Activated CD4-positive, alpha-beta T cell treated with anti-CD3 and anti-CD28 coated beads for 24 hours (primary cell): ENCODE measurements at places on chromosomes 1 and 21.

GRCh38 chr1:198175423-198176170, 18.8 kb downstream of the NEK7 start:
- DNase-seq = no peak

DNA sequence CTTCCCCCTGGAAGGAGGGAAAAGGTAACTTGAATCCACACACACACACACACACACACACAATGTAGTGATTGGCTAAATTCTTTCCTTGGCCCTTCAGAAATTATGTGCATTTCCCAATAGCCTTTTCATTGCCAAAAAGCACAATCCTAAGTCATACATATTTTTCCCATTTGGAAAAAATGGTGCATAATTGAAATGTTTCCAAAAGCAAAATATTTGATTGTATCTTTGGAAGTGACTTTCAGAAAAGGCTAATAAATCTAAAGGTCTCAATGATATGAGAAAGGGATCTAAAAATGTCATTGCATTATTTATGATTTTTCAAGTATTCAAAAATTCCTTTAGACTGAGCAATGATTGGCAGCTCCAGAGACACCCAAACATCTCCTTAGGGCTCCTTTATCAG, 43.5 kb upstream of the NEK7 start:
- DNase-seq = no peak

DNA sequence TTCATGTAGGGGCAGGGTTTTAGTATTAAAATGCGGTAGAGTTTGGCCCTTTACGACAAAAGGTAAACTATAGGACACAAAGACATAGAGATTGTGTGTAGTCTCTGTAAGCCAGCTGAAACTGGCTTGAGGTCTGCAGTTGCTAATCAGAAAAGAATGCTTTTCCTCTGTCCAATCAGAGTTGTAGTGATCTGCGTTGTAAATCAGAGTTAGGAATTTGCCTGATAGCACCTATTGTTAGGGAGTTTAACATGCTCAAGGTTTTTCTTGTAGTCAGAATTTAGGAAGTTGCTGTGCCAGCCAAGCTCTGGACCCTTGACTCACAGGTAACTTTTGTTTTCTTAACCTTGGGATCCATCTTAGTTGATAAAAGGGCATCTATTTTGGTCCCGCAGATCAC, 61.2 kb upstream of the VTCN1 start:
- DNase-seq = no peak

GRCh38 chr1:153515504-153516394, 20.0 kb downstream of the S100A6 start:
- DNase-seq = no peak

DNA sequence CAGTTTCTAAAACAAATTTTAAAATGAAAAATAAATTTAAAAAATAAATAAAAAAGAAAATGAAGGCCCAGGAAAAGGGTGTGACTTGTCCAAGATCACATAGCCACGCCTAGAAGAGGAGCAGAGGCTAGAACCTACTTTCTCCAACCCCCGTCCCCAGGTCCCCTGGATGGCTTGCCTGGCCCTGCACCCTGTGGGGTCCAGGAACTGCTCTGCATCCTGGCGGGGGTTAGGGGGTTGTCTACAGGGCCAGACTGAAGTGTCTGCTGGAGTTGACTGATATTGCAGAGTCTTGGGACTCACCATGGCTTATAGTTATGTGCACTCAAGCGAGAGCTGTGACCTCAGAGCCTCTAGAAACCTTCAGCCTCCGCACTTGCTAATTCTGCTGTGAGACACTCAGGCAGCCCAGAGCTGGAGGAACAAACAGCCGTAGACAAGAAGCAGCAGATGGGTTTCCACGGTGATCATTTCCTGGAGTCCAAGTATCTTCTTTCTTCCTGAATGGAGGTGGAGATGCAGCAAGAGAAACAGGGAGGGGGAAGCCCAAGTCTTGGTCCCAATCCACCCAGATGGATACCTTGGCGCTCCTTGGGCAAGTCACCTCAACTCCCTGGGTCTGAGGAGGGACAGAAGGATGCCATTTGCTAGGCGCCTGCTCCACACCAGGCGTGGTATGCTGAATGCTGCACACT, 5.2 kb upstream of the EXTL1 start:
- no peak for DNase-seq

GRCh38 chr1:17156108-17156507, 36.9 kb upstream of the PADI2 start:
- no peak for DNase-seq

GRCh38 chr1:97680470-97680869, 240.4 kb downstream of the DPYD start:
- DNase-seq = no peak

GRCh38 chr21:20086508-20086907, 911.7 kb upstream of the NCAM2 start:
- DNase-seq = no peak

DNA sequence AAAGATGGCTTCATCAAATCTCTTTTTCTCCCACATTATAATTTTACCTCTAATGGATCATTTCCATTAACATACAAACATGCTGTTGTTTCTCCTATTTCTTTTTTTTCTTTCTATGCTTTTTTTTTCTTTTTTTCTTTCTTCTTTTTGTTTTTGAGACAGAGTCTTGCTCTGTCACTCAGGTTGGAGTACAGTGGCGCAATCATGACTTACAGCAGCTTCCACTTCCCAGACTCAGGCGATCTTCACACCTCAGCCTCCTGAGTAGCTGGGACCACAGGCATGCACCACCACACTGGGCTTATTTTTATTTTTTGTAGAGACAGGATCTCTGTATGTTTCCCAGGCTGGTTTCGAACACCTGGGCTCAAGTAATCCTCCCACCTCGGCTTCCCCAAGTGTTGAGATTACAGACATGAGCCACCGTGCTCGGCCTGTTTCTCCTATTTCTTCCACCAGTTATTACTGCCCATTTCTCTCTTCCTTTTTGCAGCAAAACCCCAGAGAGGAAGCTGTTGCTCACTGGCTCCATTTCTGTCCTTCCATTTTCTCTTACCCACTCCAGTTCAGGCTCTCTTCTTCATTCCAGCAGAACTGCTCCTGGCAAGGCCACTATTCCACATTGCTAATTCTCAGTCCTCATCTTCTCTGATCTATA, 32.1 kb upstream of the OPRD1 start:
- DNase-seq = no peak

DNA sequence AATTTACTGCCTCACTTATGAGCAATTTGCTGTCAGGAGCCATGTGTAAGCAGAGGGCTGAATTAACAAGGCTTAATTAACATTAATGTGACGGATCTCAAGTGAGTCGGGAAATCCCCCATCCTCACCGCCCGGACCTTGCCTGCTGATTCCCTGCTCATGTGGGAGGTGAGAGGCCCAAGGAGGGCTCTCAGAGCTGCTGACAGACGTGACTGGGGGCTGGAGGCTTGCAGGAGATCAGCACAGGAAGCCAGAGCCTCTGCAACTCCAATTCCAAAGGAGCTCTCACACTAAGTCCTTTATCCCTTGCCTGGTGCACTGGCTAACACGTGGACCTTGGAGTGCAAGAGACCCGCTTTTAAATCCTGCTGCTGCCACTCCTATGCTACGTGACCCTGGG, 19.4 kb downstream of the LRP8 start:
- DNase-seq = no peak

- DNase-seq = no peak
Observed at GRCh38 chr1:221875004-221875330, 133.1 kb upstream of the DUSP10 start.

DNA sequence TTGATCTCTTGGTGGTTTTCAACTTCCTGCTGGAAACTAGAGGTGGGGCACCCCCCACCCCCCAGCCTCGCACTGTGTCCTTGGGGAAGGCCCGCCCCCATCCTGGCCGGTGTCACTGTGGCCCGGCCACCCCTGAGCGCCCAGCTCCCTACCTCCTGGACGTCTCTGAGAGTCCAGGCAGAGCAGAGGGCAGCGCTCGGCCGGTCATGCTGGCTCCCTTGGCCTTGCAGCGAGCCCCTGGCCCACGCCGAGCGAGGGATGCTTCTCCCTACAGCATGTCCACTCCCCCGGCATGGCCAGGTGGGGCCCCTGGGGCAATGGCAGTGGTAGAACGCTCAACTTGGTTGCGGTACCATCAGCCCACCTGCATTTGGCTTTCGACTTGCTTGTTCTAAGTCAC, 28.7 kb upstream of the TRAPPC10 start:
- DNase-seq = no peak

DNA sequence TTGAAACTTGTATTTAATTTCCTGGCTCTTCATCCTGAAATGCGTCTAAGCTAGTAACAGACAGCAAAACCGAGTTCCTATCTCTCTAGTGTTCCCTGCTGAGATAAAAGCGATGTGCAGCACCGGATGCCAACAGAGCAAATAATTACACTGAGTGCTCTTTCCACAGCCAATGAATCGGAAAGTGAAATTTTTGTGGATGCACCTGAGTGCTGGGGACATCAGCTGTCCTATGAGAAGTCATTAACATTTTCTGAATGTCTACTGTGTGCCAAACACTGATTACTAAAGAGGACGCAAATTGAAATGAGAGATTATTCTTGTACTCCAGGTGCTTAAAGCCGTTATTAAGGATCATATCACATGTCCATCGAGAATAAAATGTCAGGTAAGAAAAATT, 278.0 kb downstream of the RGS7 start:
- no peak for DNase-seq

GRCh38 chr1:202291001-202291400, 50.7 kb downstream of the UBE2T start:
- no peak for DNase-seq

- no peak for DNase-seq
Observed at GRCh38 chr1:244052016-244052727, 1.1 kb downstream of the ZBTB18 start.

DNA sequence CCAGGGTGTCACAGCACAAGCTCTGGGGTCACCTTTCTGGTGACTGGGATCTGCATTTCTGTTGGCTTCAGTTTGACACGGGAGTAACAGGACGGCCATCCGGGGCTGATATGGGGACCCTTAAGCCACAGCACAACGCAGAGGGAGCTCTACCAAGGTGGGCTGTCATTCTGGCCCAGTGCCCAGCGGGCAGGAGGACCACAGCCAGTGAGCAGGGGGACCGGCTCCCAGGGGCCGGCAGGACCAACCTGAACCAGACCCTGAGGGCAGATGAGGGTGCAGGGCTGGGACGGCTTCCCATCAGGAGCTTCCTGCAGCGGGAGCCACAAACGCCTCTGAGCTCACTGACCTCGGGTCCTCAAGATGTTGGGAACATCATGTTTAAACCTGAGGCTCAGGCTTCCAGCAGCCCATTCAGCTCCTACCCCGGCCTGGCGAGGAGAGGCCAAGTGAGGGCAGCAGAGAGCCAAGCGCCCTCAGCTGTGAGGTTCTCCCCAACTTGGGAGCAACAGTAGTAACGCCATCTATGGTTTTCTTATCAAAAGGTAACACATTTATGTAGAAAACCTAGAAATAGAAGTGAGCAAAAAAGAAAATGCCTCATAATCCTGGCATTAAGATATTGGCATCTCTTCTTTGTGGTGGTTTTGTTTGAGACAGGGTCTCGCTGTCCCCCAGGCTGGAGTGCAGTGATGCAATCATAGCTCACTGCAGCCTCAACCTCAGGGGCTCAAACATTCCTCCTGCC, 26.8 kb downstream of the TMEM201 start:
- peak; percentile 44 for DNase-seq

- no peak for DNase-seq
Observed at GRCh38 chr1:25504706-25505595, 38.5 kb upstream of the LDLRAP1 start.

DNA sequence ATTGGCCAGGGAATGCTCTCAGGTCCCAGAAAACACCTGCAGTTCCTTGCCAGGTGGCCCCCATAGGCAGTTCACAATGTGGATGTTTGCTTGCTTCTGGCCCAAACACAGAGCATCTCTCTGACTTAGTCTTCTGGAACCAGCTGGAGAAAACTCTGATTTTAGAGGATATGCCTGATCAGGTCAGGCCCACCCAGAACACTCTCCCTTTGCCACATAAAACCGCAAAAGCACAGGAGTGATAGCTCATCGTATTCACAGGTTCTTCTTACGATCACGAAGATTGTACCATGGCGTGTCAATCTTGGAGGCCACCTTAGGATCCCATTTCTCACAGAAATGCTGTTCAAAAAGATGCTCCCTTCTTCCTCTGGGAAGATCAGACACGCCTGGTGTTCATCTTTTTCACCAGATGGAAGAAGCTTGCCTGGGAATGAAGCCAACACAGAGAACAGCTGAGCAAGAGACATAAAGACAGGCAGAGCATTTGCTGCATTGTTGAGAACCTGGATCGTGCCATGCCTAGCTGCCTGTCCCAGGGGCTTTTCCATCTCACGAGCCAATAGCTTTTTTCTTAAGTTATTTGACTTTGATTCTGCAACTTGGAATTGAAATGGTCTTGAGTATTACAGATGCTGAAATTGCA, 11.6 kb upstream of the CD247 start:
- no peak for DNase-seq

- no peak for DNase-seq
Observed at GRCh38 chr1:159881622-159882526, 18.1 kb downstream of the CFAP45 start.

GRCh38 chr1:239185245-239185619, 201.1 kb upstream of the CHRM3 start:
- DNase-seq = no peak

- DNase-seq = no peak
Observed at GRCh38 chr1:151817353-151817730, 12.1 kb upstream of the LINGO4 start.

DNA sequence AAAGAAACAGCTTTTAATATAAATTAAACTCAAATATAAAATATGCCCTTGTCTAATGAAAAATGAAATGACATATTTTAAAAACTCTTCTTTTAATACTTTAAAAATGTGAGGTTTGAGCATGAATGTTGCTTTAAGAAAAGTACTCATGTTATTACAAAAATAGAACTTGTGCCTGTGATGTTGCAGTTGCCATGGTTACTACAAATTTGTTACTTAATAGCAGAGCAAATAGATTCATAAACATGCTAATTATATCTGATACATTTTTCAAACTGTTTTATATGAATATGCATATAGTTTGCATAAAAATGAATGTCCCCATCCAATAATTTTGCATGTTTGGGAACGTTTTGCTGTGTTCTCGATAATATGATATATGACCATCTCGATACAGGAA, 152.3 kb upstream of the DPYD start:
- no peak for DNase-seq

GRCh38 chr21:38955495-38955894, 149.8 kb downstream of the ETS2 start:
- DNase-seq = no peak

DNA sequence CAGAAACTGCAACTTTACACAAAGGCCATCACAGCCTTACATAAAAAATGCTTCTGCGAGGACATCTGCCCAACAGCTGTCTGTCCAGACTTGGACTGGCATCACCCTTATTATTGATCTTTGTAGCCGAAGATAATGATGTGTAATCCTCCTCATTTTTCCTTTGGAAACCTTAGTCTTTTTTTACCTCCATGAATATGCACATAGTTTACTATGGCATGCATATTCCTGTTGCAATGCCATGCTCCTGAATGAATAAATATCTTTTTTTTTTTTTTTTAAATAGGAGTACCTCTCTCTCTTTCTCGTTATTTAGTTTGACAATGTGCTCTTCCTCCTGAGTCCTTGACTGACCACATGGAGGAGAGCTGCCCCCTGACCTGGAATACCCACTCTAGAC, 409.6 kb upstream of the USP24 start:
- no peak for DNase-seq
